ENCODE measurements at places on chromosomes 11 and 22.

DNA sequence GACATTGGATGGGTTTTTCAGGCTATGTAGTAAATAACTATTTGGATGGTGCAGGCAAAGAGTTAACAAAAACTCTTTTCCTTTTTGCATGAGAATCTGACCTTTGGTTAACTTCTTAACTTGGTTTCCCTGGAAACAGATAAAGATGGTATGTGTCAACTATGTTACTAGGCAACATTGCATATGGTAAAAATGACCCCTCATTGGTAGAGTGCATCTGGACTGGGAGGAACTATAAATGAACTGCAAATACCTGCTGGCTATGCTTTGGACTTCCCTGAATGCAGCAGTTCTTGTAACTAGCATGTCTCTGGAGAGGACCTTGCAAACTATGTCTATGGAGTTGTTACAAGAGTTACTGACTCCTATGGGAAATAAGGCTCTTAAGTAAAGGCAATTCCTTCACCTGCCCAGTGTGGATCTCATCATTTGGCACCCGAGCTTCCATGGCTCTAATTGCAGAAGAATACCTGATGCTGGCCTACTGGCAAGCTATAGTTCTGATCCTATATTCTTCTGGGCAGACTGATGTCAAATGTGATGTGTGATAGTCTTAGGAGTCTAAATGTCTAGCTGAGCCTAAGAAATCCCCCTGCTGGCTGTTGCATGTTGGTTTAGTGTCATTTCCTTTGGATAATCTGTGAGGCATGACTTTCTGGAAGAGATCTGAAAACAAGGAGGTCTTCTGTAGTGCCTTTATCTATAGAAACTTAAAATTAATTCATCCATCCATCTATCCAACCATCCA lies 126.7 kb upstream of the MTMR2 start:
- no peak for DNase-seq

DNA sequence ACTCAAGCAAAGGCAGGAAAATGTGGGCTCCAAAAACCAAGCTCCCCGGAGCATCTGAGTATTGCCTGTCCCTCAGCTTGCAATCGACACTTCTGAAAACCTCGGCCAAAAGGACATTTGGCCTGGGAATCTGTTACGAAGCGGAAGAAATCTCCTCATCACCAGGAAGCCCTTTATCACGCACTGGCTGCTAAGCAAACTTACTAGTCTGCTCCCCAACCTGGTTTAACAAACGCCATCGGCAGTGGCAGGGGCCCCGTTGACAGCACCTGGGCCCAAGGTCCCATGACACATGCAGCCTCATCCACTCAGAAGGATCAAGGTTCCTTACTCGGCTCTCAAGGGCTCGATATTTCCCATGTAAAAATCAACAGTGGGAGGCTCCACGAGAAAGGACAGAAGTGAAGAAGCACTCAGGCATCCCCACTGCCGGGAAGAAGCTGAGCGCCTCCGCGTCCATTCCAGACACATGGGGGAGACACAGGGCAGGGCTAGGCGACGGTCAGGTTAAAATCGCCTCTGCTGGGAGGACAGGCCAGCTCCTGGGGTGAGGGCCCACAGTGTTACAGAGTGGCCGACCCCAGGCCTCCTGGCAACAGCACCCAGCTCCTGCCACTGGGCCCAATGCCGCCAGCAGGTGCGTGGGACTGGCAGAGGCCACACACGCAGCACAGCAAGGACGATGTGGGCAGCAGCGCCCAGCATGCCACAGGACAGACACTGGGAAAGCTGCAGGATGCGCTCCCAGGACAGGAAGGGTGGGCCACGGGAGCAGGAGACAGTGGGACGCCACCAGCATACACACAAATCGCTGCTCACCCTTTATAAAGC lies 27.1 kb downstream of the BRD1 start:
- DNase-seq = no peak

- no peak for DNase-seq
Measured at GRCh38 chr11:34311126-34311525, 46.7 kb downstream of the ABTB2 start.

DNA sequence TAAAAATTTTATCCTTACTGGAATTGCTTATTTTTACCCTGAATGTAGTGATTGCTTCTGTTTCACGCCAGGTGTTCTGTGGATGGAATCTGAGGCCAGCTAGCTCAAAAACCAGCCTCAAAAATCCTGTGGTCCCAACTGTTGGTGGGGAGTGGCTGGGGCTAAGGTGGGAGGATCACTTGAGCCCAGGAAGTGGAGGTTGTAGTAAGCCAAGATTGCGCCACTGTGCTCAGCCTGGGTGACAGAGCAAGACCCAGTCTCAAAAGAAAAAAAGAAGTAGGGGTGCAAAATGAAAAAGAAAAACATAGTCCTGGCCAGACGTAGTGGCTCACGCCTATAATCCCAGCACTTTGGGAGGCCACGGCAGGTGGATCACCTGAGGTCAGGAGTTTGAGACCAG lies 27.0 kb upstream of the SLC5A1 start:
- DNase-seq = no peak

All from H1 (cell line).